ENCODE measurements at places on chromosomes 1 and 21.

GRCh38 chr1:116407033-116407432, 34.0 kb downstream of the ATP1A1 start:
- no peak for DNase-seq

DNA sequence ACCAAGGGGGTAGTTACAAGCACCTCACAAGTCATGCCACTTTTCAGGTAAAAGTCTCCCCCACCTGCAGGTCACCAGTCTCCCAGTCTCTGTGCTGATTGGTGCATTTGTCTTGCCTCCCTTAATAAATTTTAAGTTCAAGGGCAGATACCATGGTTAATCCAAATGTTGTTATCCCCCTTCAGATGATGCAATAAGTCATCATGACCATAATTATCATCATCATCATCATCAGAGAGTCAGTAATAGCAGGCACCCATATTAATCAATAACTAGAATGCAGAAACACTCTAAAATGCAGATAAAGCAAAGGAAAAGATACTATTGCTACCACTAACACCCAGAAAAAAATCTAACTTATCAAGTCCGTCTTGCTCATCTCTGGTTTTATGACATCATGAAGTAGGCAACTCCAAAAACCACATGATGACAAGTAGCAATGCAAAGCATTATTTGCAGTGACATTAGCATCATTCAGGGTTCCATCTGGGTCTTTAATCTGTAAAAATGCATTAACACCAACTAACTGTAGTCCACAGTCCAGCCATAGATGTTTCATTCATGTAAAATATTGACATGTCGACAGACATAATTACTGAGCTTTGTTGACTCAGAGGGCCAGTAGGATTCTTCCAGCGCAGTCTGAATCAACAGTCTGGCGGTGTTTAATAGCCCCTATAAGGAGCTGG, 492.0 kb upstream of the RUNX1 start:
- DNase-seq = no peak

DNA sequence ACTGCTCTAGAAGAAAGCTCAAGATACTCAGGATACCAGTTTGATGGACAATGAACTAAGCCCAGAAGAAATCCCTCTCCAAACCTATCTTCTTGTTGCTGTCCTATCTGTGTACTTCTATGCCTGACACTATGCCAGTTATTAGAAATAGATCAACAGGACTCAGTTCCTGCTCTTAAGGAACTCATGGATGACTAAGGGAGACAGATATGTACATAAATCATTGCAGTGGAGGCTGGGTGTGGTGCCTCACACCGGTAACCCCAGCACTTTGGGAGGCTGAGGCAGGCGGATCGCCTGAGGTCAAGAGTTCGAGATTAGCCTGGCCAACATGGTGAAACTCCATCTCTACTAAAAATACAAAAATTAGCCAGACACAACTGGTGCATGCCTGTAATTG, 42.4 kb upstream of the AK4 start:
- DNase-seq = no peak

DNA sequence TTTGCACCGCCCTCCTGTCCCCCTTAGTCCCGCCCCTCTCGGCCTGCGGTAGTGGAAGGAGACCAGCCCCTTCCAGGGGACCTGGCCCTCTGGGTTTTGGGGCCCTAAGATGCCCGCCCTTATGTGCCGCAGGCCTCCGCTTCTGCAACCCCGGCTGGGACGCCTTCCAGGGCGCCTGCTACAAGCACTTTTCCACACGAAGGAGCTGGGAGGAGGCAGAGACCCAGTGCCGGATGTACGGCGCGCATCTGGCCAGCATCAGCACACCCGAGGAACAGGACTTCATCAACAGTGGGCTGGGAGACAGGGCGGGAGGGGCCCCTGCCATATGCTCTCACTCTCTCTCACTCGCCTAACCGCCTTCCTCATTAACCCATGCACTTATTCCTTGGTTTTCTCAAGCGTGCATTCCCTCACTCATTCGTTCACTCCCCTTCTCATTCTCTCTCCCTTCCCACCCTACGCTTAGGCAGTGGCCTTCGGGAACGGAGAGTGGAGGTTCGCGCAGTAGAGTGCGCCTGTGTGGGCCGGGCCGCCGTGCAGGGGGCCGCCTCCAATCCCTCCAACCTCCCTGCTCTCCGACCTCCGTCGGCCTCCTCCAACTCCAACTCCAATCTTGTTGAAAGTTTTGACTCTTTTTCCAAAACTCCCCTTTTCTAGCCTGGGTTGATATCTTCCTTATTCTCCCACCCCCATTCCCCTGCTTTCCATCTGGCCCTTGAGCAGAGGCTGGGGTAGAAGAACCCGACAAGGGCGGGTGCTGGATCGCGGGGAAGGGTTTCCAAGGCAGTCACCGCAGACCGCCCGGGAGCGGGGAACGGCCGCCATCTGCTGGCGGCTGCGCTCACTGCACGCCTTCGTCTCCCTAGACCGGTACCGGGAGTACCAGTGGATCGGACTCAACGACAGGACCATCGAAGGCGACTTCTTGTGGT, 15.2 kb downstream of the BCAN start:
- peak; percentile 69 for DNase-seq

GRCh38 chr1:232239998-232240397, 389.9 kb downstream of the SIPA1L2 start:
- DNase-seq = no peak

GRCh38 chr1:223842784-223843183, 3.0 kb downstream of the TP53BP2 start:
- DNase-seq = no peak

GRCh38 chr1:155681776-155682175, 6.8 kb downstream of the YY1AP1 start:
- DNase-seq = no peak

DNA sequence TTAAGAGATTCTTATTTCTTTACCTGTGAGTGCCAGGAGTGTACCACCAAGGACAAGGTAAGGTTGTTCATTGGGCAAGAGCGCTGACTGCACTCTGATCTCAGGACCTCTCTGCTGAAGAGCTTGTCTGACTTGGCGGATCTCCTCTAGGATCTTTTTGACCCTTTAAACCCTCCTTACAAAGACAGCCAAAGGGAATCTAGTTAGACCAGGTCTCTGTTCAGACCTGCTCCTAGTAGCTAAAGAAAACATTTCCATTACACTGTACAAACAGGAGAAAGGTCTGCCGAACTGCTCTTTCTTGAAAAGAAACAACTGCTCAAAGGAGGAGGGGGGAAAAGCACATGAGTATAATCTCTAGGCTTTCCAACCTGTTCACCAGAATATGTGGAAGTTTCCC, 49.3 kb downstream of the SMYD2 start:
- DNase-seq = no peak

Measured in effector CD4-positive, alpha-beta T cell (primary cell).